ENCODE measurements at places on chromosomes 1 and 21.

DNA sequence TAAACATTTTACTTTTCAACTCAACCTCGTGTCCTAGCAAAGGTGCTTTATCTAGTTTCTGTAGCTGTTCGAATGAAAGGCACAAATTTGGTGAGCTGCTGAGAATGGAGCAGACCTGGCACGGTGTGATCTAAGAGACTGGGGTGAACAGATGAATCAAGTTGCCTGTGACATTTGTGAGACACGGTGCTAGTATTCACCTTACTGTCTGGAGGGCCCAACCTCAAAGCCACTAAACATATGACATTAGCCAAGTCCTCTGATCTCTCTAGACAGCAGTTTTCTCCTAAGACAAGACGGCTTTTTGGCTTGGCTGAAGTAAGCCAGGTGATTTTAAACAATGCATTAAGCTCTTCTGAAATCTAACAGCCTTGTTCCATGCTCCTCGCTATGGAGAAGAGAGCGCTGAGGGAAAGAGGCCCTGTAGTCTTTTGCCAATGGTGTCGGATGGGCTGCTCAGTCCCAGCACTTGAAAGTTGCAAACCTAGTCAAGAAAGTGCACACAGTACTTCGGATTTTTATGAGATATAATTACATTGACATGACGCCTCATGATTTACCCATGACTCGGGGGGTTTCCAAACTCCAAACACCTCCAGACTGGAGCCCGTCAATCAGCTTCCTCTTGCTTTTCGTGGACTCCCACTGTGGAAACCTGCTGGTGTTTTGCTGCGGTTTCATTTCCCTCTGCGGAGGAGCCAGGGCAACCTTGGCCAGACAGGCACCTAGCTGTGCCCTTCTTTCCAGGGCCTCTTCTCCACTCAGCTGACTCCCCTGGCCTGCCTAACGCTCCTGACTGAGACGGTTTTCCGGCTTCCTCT, 794 bp upstream of the TOR3A start:
- no peak for DNase-seq

- DNase-seq: peak; percentile 34
These were observed 14.5 kb downstream of the PDZK1IP1 start for GRCh38 chr1:47175227-47175934.

DNA sequence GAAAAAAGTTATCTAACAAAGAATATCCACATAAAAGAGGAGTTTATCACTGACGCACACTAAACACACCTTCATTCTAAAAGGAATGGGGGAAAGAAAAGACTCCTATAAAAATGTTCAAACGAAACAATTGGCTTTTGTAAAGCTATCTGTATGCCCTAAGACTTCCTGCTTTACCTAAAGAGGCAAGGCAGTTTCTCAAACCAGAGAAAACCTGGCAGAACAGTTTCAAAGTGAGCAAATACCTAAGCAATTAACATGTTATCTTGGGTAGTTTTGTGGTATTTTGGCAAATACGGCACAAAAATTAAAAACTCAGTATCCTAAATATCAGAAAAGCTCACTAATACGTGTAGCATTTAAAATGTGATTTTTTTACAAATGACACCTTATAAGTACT, 1.9 kb downstream of the PUM1 start:
- DNase-seq: peak; percentile 5

- DNase-seq: no peak
These were observed 58.5 kb downstream of the PALMD start for GRCh38 chr1:99704356-99704816.

- no peak for DNase-seq
These were observed 74.6 kb downstream of the DISP1 start for GRCh38 chr1:222889440-222889839.

GRCh38 chr1:240352769-240353168, 259.2 kb downstream of the GREM2 start:
- no peak for DNase-seq

DNA sequence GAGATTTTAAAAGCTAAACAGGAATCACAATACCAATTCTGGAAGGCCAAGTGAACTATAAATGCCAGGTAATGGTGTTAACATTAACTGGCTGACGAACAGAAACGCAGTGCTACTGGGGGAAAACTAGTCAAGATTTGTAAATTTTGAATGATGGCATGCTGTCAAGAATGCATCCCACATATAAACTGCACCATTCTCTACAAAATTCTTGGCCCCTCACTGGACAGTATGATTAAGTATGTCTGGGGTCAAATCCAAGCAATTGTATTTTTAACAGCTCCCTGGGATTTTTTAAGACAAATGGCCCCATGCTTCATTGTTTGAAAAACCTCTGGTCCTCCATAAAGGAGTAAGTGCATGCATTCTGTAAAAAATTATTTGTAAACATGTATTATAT, 73.2 kb upstream of the COA6 start:
- DNase-seq: no peak

All from CD4-positive, alpha-beta T cell treated with Interleukin-6 at 100 ng/mL for 8 hours (primary cell).